Activated CD4-positive, alpha-beta T cell treated with anti-CD3 and anti-CD28 coated beads for 4 hours (primary cell): ENCODE measurements at places on chromosomes 5 and 9.

DNA sequence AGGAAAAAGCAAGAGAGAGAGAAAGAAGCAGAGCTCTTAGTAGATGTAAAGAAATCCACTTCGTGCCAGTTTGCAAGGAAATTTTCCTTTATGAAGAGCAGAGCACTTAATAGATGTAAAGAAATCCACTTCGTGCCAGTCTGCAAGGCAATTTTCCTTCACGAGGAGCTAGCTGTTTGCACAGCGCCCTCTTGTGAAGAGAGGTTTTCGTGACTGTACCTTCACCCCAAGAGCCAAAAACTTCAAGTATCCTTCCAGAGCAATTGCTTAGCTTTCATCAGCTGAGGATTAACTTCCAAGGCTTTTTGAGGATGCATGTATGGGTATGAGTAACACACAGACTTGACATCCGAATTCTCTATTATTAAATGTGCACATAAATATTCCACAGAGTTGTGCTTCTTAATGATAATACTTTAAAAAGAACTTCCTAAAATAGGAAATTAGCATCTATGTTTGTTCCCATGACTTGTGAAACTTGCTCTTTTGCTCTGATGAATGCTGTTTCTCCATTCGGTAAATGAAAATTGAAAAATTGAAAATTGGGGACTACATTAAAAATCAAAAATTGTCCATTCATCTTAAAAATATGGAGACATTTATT is 525.6 kb downstream of the PDE4D start:
- peak; percentile 37 for DNase-seq

- no peak for DNase-seq
Observed at GRCh38 chr5:34919077-34919476, 3.6 kb downstream of the BRIX1 start.

- no peak for DNase-seq
Observed at GRCh38 chr9:122097679-122098315, 4.7 kb upstream of the TTLL11 start.

GRCh38 chr5:137370096-137371071 is 128.7 kb downstream of the SPOCK1 start:
- DNase-seq = no peak

GRCh38 chr5:100479079-100479688 is 56.0 kb upstream of the FAM174A start:
- DNase-seq = no peak

DNA sequence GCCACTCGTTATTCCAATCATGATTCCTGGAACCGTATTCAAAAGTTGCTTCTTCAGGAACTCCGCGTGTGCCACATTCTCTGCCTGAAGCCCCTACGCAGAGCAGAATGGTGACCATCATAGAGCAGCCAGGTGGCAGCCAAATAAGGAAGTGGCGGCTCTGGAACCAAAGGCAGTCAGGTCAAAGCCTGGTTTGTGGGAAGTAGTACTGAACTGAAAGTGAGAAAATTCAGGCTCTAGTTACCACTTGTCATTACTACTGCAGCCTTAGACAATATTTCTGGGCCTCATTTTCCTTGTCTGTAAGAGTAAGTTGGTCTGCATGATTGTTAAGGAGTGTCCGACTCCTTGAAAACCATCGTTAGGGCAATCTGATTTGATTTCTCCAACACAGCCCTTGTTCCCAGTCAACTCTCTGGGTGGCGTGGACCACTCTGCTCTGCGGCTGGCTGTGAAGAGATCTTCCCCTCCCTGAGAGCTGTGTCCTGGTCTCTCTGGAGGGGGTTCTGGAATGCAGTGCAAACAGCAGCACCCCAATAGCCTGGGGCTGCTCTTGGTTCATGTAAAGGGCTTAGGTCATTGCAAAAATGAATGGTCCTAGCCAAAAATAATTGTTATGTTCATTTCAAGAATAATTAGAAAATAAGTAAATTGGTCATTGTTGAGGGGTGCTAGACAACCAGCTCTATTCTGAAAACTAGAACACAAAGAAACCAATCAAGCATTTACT is 102.4 kb downstream of the MED27 start:
- DNase-seq = no peak

DNA sequence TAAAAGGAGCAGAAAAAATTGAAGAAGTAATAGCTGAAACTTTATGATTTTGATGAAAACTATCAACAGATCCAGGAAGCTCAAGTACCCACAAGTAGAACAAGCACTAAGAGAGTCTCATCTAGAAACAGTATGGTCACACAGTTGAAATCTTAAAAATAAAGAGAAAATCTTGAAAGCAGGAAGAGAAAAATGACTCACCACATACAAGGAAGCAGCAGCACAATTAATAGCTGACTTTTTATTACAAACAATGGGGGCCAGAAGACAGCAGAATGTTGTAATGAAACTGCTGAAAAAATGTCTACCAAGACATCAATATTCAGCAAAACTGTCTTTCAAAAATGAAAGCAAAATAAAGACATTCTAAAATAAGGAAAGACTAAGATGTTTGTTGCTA is 1108.3 kb upstream of the DMAC1 start:
- no peak for DNase-seq

DNA sequence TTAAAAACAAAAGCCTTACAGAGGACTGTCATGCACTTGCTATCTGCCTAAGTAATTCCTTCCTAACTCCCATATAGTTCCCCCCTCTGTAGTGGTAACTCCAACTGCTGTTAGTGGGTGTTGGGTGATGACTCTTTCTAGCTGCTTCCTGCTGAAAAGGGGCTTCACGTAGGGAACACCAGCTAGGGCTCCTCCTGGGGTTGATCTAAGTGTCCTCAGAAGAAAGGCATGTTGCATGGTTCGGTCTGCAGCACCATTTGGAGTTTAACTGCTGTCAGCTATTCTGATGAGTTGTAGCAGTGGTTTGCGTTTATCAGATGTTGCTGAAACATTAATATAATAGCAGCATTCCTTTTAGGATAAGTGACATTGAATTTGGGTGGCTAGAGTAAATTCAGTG is 281.9 kb upstream of the TUSC1 start:
- DNase-seq = no peak

DNA sequence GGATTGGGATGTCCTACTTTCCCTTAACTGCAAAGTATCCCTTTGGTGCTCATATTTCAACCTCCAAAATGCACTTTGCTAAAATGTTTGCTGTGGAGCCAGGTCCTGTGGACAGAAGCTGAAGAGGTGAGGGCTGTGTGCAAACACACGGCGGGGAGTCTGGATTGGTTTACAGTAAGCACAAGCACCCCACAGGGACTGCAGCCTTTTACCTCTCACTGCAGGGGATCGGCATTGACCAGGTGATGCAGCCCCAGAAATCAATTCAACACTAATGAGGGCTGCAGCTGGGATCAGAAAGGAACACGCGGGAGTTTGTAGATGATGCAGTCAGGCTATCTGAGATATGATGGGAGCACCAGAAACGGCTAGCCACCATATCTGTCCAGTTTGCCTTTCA is 450.9 kb downstream of the CCDC171 start:
- DNase-seq = no peak

DNA sequence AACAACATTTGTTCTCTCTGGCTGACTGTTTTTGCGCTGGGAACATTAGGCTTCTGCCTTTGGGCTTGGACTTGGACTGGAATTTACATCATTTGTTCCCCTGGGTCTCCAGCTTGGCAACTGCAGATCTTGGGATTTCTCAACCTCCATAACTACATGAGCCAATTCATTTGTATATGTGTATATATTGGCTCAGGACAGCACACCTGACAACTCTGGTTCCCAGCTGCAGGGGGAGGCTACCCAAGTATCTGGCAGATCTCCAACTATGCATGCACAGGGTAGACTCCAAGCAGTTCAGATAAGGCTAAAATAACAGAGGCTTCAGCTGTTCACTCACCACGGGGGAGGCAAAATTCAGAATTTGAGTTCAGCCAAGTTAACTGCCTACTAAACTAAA is 31.6 kb upstream of the F2RL1 start:
- DNase-seq = no peak

DNA sequence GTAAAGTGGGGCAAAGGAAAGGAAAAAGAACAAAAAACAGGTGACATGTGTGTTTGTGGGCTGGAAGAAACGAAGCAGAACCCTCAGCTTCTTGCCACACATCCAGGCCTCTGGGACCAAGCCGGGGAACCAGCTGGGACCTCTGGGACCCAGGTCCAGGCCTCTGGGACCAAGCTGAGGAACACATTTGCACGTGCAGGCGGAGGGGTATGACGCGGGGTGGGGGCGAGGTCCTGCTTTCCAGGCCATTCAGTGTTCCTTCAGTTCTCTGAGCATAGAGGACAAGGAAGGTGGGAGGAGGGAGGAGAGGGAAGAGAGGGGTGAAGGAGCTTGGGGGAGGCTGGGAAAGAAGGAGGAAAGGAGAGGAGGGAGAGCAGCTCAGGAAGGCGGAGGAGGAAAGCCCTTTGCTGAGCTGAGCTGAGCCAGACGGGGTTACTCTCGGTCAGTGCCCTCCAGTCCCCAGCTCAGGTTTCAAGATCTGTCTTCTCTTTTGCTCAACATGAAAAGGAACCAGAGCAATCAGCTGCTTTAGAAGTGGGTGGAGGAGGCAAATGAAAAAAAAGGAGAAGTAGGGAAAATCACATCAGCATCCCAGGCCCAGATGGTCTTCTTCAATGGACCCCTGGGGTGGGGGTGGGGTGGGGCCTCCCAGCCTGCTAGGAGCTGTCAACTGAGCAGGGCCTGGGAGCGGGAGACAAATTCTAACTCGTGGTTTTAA is 59.1 kb downstream of the ABCA1 start:
- no peak for DNase-seq

DNA sequence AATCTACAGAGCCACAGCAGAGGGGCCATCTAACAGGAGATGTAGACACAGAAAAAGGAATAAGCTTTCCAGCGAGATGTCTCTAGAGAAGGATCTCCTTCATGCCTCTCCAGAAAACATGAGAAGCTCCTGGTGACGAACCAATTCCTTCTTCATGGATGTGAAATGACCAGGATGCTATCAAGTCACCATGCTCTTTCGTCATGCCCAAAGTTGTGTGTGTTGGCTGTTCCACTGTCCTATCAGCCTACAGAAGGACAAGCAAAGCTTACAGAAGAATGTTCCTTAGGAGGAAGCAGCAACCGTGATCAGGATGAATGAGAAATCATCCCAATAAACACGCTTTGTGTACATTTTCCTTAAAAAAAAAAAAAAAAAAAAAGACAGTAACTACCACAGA is 54.4 kb downstream of the ALDH7A1 start:
- no peak for DNase-seq

- DNase-seq = no peak
Observed at GRCh38 chr5:66351813-66352212, 207.7 kb downstream of the SREK1 start.

GRCh38 chr5:1945606-1946005 is 62.9 kb upstream of the IRX4 start:
- no peak for DNase-seq

GRCh38 chr9:1469996-1470395 is 419.8 kb downstream of the DMRT2 start:
- no peak for DNase-seq

GRCh38 chr9:83521011-83521410 is 17.2 kb downstream of the FRMD3 start:
- no peak for DNase-seq

DNA sequence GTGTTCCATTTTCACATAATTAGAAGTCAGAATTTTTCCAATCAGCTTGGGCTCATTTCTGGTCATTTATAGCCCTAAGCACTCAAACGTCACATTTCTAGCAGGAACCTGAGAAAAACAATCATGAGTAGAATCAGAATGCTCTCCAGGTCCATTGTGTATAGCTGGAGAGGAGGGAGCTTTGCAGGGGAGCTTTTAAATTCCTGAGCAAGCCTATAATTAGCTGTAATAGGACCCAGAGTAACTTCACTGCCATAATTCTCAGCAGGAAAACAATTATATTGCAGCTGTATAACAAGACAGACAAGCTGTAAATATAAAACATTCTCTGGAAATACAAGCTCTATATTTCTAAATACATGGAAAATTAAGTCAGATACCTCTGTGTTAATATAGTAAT is 637.6 kb upstream of the SGCD start:
- no peak for DNase-seq

DNA sequence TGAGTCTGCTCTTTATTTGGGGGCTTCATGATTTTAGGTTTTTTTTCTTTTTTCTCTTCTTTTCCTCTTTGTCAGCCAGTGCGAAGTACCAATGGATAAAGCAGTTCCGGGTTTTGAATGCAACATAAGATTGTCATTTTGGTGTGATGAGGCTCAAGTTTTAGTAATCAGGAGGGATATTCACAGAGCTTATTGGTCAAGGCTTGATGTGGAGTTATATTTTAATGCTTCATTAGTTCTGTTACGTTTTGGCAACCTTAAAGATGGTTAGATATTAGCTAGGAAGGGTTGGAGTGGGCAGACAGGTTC is 1.4 kb downstream of the PIK3R1 start:
- no peak for DNase-seq

DNA sequence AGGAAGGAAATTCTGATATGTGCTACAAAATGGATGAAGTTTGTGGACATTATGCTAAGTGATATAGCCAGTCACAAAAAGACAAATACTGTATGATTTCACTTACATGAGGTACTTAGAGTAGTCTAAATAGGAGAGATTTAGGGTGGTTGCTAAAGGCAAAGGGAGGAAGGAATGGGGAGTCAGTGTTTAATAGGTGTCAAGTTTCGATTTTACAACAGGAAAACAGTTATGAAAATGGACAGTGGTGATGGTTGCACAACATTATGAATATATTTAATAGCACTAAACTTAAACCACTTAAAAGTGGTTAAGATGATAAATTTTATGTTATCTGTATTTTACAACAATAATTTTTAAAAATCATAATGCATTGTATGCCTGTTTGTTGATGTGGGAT is 40.4 kb upstream of the ECM2 start:
- no peak for DNase-seq

DNA sequence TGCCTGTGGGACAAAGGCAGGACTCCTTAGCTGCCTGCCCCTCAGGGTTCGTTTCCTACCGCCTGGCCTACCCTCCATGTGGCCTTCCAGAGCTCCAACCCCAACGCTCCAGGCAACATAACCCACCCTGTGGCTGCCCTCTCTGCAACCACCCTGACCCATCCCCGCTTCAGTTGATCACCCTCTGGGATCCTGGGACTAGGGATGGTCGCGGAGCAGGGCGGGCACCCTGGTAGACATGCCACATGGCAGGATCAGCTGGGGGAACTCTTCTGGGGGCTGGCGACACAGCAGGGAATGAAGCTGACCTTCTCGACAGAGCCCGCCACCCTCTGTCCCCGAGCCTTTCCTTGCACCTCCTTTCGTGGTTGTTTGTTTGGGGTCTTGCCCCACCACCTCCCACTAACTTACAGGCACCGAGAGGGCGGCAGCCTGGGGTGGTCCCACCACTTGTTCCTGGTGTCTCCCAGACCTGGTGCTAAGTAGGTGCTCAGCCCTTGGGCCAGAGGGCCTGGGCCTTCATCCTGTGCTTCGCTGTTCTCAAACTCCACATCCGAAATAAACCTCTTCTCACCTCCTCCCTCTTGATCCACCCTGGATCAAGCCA is 243.1 kb downstream of the PBX3 start:
- DNase-seq = no peak
